ENCODE measurements at places on chromosomes 6 and 20.
A peak's percentile ranks its signal among the peaks of the same experiment; 100 is the strongest.

DNA sequence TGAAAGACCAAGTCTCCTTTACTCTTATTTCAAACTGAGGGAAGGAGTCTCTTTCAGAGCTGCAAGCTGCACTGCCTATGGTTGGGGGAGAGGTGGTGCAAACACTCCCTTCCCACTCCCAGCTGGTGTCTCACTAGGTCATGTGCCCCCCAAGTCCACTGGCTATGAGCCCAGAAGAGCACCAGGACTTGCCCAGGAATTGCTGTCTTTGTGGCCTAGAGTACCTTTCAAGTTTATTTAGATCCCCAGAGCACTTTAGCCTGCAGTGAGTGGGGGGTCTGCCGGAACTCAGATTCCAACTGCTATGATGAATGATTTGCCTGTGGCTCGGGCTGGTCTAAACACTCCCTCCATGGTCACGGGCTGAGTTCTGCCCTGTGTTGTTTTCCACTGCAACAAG, 192.6 kb upstream of the CITED2 start:
- no peak for DNase-seq

- DNase-seq: no peak
These were observed 109.9 kb downstream of the CD2AP start for GRCh38 chr6:47587493-47587892.

GRCh38 chr6:148044921-148045320, 297.7 kb upstream of the SASH1 start:
- no peak for DNase-seq

DNA sequence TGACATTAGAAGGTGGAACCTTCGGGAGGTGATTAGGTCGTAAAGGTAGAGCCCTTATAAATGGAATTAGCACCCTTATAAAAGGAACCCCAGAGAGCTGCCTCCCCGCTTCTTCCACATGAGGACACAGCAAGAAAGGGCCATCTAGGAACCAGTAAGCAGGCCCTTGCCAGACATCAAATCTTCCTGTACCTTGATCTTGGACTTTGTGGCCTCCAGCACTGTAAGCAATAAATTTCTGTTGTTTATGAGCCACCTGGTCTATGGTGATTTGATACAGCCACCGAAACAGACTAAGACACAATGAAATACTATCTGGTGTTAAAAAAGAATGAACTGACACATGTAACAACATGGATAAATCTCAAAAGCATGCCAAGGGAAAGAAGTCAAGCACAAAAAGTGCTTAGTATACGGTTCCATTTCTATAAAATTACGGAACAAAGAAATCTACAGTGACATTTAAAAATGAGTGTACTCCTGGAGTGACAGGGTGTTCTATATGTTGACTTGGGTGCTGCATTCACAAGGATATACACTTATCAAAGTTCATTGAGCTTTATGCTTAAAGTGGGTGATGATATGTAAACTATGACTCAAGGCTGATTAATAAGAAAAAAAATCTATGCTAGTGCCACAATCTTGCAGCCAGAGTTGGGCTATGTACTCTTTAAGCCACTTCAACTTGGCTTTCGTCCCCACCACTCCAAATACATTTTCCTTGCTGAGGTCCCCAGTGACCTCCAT, 18.4 kb downstream of the SERPINB1 start:
- no peak for DNase-seq

- DNase-seq: no peak
These were observed 206.2 kb downstream of the FOXC1 start for GRCh38 chr6:1815827-1816452.

- DNase-seq: no peak
These were observed 114.8 kb upstream of the PTPRK start for GRCh38 chr6:128635219-128635618.

- DNase-seq: no peak
These were observed 366.6 kb downstream of the RNGTT start for GRCh38 chr6:88596801-88597200.

GRCh38 chr20:25294459-25295385, 46.8 kb downstream of the PYGB start:
- DNase-seq: peak; percentile 14

DNA sequence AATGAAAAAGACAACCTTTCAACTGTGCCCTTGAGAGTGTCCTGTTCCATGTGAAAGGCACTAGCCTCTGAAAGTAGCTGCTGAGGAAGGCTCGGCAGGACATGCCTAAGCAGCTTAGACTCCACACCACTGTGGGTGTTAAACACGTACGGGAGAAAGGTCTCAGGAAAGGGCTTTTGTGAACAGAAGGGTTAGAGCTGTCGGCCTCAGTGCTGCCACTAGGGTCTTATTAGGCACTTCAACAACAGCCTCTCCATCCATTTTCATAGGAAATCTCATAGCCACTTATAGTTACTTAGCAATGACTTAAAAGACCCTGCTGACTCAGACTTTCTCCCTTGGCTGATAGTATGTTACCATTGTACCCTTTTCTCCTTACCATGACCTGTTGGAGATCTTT, 662.8 kb downstream of the TBC1D32 start:
- DNase-seq: no peak

DNA sequence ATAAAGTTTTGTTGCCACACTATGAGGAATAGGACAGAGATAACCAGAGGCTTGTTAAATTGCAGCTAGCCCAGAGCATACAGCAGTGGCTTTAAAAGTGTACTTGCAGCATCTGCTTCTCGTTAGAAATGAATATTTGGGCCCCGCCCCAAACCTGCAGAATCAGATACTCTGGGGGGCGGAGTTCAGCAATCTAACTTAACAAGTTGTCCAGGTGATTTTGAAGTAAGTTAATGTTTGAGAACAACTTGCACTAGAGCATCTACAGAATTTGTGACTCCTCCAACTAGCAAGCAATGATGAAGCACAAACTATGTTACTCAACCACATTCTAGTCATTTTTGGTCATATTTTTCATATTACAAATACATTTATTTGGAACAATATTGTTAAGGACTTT, 10.6 kb upstream of the SUPT3H start:
- DNase-seq: no peak

GRCh38 chr6:12147557-12148316, 135.6 kb downstream of the HIVEP1 start:
- DNase-seq: no peak

DNA sequence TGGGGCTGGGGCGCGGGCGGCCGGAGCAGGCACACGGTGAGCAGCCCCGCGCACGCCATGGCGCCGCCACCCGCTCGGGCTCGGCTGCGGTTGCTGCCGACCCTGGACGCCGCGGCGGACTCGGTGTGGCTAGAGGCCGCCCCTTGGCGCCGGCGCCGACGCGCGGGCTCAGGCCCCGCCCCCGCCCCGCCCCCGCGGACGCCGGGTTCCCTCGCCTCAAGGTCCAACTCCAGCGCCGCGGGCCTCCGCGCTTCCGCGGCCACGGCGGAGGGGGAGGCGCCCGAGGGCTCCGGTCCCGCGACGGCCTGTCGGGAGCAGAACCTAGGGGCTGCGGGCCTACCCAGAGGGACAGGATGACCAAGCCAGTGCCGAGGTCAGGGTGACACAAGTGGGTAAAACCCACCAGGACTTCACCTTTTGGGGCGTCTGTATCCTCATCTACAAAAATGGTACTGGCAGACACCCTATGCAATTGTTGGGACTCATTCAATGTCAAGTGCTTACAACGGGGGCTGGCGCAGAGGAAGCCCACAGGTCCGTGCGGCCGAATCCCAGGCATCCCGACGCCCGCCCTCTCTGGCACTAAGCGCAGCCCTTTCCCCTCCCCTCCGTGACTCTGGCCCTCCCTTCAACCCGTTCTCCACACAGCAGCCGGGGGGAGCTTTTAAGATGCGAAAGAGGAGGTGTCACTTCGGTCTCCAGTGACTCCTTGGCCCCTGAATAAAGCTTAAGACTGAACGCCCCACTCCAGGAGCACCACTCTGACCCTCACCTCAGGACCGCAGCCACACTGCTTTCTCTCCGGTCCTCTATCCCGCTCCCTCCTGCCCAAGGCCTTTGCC, at the start of gene NECAB3:
Gene NECAB3 (minus strand): TSS at position 135 of the 842 bp plus-strand sequence. CDS start 76 bp downstream, at position 59.
- DNase-seq: no peak

DNA sequence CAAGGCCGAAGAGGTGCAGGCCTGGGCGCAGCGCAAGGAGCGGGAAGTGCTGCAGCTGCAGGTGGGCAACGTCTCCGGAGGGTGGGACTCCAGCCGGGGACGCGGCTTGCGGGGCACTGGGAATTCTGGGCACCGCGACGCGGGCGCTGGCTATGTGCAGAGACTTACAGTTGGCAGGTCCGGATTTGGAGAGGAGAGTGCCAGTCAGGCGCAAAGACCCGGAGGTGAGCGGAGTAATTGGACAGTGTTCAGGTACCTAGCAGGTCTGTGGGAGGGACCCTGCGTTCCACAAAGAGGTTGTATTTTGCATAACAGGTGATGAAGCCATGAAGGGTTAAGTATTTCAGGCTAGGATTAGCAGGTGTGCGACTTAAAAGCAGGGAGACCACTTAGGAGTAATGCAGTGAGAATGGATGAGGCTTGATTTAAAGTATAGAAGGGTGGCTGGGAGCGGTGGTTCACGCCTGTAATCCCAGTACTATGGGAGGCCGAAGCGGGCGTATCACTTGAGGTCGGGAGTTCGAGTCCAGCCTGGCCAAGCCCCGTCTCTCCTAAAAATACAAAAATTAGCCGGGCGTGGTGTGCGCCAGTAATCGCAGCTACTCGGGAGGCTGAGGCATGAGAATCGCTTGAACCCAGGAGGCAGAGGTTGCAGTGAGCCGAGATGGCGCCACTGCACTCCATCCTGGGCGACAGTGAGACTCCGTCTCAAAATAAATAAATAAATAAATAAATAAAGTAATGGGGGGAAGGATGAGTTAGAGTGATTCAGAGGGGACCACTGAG, 1.0 kb downstream of the MRPS26 start:
- DNase-seq: no peak

- DNase-seq: no peak
These were observed 40.2 kb downstream of the SLC35F1 start for GRCh38 chr6:117947234-117947633.

- no peak for DNase-seq
These were observed 81.4 kb downstream of the CTNNBL1 start for GRCh38 chr20:37775200-37775599.

DNA sequence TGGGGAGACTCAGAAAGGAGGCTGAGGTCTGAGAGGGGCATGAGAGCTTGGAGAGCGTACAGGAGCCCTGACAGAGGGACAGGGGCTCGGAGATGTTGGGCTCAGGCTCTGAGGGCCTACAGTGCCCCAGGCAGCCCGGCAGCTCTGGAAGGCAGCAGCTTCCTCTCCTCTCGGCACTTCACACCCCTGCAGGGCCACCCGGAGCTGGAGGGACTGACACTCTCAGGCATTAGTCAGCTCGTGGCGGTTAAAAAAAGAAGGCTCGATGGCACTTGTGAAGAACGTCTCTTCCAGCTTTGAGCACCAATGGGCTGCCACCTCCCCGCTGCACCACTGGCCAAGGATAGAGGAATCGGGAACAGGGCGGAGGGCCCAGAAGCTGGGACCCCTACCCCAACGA, 62.6 kb upstream of the SIRPA start:
- no peak for DNase-seq

GRCh38 chr20:11970243-11970836, 52.6 kb downstream of the BTBD3 start:
- DNase-seq: no peak

DNA sequence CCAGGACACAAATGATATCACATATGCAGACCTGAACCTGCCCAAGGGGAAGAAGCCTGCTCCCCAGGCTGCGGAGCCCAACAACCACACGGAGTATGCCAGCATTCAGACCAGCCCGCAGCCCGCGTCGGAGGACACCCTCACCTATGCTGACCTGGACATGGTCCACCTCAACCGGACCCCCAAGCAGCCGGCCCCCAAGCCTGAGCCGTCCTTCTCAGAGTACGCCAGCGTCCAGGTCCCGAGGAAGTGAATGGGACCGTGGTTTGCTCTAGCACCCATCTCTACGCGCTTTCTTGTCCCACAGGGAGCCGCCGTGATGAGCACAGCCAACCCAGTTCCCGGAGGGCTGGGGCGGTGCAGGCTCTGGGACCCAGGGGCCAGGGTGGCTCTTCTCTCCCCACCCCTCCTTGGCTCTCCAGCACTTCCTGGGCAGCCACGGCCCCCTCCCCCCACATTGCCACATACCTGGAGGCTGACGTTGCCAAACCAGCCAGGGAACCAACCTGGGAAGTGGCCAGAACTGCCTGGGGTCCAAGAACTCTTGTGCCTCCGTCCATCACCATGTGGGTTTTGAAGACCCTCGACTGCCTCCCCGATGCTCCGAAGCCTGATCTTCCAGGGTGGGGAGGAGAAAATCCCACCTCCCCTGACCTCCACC, 42.2 kb downstream of the SIRPA start:
- DNase-seq: no peak

- no peak for DNase-seq
These were observed 98.8 kb downstream of the MANEA start for GRCh38 chr6:95676011-95676628.

DNA sequence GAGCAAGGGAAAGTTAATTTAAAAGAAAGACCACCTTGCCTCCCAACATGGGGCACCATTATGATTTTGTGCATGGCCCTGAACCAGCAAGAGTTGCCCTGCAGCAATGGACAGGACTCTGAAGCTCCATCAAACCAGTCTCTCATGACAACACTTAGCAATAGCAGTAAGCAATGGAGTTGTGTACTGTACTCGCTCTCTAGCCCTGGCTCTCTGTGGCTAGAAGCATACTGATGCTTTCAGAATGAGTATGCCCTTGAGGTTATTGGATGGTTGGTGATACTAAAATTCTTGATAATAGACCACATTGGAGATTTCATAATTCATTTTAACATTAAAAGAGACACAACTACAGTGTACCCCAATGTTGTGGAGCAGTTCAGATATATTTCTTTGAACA, 23.2 kb upstream of the LMBRD1 start:
- DNase-seq: no peak

GRCh38 chr20:24622856-24623255, 153.4 kb downstream of the SYNDIG1 start:
- DNase-seq: no peak

- DNase-seq: no peak
These were observed 48.4 kb upstream of the DEFB112 start for GRCh38 chr6:50097966-50098640.

DNA sequence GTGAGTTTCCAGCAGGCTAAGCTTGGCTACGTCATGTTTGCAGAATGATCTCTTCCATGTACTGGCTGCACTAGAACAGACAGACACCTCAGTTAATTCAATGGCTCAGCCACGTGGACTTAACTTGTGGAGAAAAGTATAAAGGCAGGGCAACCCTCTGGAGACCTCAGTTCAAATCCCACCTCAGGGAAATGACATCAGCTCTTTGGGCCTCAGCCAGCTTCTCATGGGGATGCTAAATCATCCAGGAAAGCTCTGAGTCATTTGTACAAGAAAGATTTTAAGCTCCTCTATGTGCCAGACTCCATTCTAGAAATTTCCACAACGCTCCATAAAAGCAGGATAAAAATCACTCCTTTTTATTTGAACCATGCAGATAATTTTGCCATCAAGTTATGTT, 128.5 kb upstream of the SALL4 start:
- DNase-seq: no peak

- no peak for DNase-seq
These were observed 113.3 kb downstream of the JPH2 start for GRCh38 chr20:44073675-44074071.

GRCh38 chr6:63799313-63799712, 163.7 kb downstream of the PHF3 start:
- no peak for DNase-seq

- peak; percentile 56 for DNase-seq
These were observed 7.2 kb downstream of the HLA-G start for GRCh38 chr6:29834564-29835436.

- no peak for DNase-seq
These were observed 855.5 kb upstream of the MAP3K7 start for GRCh38 chr6:91442342-91442741.

- DNase-seq: no peak
These were observed 338 bp downstream of the SRXN1 start for GRCh38 chr20:652615-653109.

Measured in activated naive CD4-positive, alpha-beta T cell (primary cell).